ENCODE measurements at places on chromosomes 13 and 19. TPM values are rescaled to one million over a fixed set of nuclear protein-coding genes. Genes with fewer than 3 reads are reported as not detected.

Gene LPAR6
- total RNA-seq: 0.84 TPM

Gene CEACAM3
- total RNA-seq: not detected

Gene CBY2
- not detected for total RNA-seq

Gene RXFP2
- total RNA-seq: not detected

Gene ZNF14
- total RNA-seq: 6.8 TPM

Gene CRB3
- total RNA-seq: 24.6 TPM

Gene CAMSAP3
- total RNA-seq: 30.4 TPM

Gene MUC16
- 0.17 TPM for total RNA-seq

DNA sequence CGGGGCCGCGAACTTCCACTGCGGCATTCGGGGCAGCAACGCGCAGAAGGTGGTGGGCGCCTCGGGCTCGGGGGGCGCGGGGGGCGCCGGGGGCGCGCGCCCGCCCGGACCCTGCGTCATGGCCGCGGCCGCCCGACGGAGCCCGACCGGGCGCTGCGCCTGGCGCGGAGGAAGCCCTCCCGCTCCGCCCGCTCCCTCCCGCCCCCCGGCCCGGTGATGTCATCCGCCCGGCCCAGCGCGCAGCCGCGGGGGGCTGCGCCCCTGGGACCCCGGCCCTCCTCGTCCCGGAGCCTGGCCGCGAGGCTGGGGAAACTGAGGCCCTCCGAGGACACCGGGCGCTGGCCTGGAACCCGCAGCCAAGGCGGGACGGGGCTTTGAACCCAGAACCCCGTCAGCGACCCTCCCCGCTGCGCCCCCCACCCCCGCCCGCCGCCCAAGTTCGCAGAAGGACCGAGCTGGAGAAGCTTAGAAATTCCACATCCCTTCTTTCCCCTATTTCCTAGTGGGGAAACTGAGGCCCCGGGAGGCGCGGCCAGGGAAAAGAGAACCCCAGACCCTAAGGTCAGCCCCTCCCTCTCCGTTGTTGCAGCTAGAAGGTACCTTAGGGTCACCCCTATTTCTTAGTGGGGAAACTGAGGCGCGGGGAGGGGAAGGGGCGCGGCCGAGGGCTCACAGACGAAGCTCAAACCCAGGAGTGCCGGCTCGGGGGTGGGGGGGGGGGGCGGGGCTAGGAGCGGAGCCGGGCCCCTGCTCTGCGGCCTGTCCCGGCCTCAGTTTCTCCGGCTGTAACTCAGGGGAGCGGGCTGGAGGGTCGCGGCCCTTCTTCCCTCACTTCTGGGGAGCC, at the start of gene SHC2:
SHC2 (minus strand) TSS at position 157 of the 844 bp plus-strand sequence; CDS start at position 120, 37 bp downstream.
- H3K4me3 ChIP-seq: peak within 1 kb of the TSS; percentile 87
- no peaks in the 10 kb centered on the region for H3K36me3 ChIP-seq
- H3K27me3 ChIP-seq: peaks cover 27% of the 10 kb centered on the region
- H3K4me1 ChIP-seq: peaks cover 10% of the 10 kb centered on the region
- DNase-seq: no peak
- H3K27ac ChIP-seq: no peak within 1 kb of the TSS

DNA sequence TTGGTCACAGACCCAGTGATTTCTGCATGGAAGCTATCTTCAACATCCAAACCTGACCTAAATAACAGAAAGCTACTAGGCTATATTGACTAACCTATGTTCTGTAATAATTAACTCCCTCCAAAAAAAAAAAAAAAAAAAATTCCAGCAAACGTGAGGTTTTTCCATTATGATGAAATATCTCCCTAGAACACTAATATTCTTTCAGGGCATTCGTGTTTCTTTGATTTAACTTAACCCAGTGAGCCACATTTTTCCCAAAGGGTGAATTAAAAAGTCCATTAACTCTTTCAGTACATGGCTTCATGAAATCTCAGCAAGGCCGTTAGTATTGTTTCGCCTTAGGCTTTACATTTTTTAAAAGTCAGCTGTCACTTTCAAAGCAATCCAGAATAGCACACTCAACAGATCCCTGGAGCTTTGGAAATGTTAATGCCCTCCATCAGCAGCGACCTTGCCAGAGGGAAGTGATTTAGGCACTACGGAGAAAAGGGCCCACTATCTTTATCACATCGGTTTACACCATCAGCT, 175.8 kb downstream of the DCT start:
- H3K36me3 ChIP-seq: no peaks in the 10 kb centered on the region
- no peak for DNase-seq
- H3K27me3 ChIP-seq: no peaks in the 10 kb centered on the region
- peaks cover 2% of the 10 kb centered on the region for H3K4me1 ChIP-seq

DNA sequence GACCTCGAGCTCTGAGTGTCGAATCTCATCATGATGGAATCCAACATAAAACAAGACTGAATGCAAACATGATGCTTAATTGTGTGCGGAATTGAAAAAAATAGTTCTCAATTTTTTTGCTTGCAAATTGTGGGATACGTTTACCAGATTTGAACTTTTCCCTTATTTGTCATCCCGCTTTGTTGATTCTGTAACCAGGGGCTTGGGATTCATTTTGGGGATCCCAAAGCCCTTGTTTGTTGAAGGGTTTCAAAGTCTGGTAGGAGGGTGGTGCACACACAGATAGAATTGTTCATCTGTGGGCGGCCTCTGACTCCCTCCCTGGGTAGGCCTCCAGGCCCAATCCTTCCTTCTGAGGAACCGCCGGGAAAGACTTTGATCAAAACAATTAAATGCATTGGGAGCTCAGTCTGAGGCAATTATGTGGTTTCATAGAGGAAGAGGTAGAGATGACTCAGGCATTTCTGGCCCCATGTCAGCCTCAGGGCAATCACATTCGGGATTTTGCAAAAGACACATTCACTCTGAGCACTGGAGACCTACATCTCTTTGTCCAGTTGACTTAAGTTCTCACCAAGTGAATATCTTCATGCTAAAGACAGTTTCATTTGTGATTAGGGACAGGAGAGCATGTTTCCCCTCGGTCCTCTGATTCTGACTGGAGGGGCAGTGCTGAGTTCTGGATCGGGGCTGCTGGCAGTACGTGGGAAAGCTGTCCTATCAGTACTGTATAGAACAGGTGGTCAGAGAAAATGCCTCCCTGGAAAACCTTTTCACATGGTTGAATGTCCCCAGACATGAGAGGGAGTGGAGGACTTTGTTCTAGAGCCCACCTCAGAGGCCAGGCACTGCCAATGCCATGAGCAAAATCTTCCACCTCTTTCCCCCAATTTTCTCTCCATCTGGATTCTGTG, 27.8 kb upstream of the IGFL4 start:
- no peak for DNase-seq
- H3K4me1 ChIP-seq: no peaks in the 10 kb centered on the region
- H3K4me3 ChIP-seq: no peak overlapping the region
- H3K36me3 ChIP-seq: no peaks in the 10 kb centered on the region
- H3K27ac ChIP-seq: no peak overlapping the region

GRCh38 chr13:75910591-75910990, 274.5 kb downstream of the LMO7 start:
- no peak for DNase-seq
- no peaks in the 10 kb centered on the region for H3K27me3 ChIP-seq
- H3K27ac ChIP-seq: no peak overlapping the region
- no peaks in the 10 kb centered on the region for H3K36me3 ChIP-seq
- H3K4me3 ChIP-seq: no peak overlapping the region

GRCh38 chr19:2055931-2056836, 5.1 kb upstream of the MKNK2 start:
- peaks cover 4% of the 10 kb centered on the region for H3K4me1 ChIP-seq
- no peaks in the 10 kb centered on the region for H3K36me3 ChIP-seq
- H3K27ac ChIP-seq: no peak overlapping the region

DNA sequence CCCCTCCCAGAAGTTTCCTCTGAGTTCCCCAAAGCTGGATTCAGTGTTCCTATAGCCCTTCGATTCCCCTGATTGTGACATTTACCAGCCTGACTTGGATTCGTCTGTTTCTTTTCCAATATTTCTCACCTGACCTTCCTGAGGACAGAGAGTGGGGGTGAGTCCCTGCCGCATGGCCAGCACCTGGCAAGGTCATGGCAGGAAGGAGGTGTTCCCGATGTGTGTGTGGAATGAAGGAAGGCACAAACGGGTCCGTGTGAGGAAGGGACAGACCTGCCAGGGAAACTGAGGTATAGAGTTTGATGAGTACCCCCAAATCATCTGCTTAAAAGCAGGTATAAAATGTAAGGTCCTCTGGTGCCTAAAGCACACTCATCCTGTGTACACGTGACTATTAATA, 3.3 kb downstream of the COL4A1 start:
- no peak overlapping the region for H3K27ac ChIP-seq
- DNase-seq: no peak
- H3K36me3 ChIP-seq: no peaks in the 10 kb centered on the region
- no peak overlapping the region for H3K4me3 ChIP-seq
- peaks cover 17% of the 10 kb centered on the region for H3K4me1 ChIP-seq

DNA sequence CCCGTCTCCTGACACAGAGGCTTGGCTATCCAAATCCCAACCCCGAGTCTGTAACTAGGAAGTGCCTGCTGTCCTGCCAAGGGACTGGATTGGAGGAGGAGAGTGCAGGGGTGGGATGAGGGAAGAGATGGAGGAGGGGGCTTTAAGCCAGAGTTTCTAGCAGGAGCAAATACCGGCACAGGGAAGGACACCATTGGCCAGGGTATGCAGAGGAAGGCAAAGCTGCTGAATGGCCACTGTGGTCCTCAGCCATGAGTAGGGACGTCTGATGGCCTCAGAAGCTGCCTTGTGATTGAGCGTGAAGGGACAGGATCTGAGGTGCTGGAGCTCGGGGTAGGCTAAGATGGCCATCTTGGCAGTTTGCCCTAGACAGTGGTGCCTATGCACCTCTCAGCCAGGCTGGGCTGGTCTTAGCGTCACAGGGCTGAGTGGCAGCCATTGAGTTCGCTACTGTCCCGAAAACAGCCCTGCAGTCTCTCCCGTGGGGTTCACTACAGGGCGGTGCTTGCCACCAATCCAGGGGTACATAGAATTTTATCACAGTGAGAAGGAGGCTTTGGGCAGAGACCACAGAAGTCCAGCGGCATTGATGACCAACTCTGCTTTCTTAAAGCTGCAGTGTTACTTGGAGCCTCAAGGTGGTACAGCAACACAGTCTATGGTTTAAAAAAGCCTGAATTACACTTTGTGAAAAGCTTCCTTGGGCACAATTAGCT, 61.8 kb downstream of the AKAP11 start:
- H3K27me3 ChIP-seq: no peaks in the 10 kb centered on the region
- H3K27ac ChIP-seq: no peak overlapping the region
- DNase-seq: no peak
- H3K4me3 ChIP-seq: no peak overlapping the region
- no peaks in the 10 kb centered on the region for H3K36me3 ChIP-seq
- no peaks in the 10 kb centered on the region for H3K4me1 ChIP-seq

- H3K4me3 ChIP-seq: no peak overlapping the region
- no peak overlapping the region for H3K27ac ChIP-seq
- H3K36me3 ChIP-seq: no peaks in the 10 kb centered on the region
- H3K27me3 ChIP-seq: no peaks in the 10 kb centered on the region
Measured at GRCh38 chr19:46927106-46927505, 66.3 kb downstream of the ARHGAP35 start.

- H3K36me3 ChIP-seq: no peaks in the 10 kb centered on the region
- H3K27ac ChIP-seq: no peak overlapping the region
- no peak overlapping the region for H3K4me3 ChIP-seq
- no peaks in the 10 kb centered on the region for H3K4me1 ChIP-seq
Measured at GRCh38 chr13:41401366-41401765, 56.0 kb upstream of the RGCC start.

GRCh38 chr13:33168321-33168960, 117.1 kb downstream of the STARD13 start:
- no peaks in the 10 kb centered on the region for H3K36me3 ChIP-seq
- no peak overlapping the region for H3K27ac ChIP-seq
- no peak for DNase-seq
- H3K4me3 ChIP-seq: no peak overlapping the region

GRCh38 chr13:32007494-32007893, 24.1 kb upstream of the FRY start:
- H3K4me3 ChIP-seq: no peak overlapping the region
- no peaks in the 10 kb centered on the region for H3K27me3 ChIP-seq
- no peaks in the 10 kb centered on the region for H3K36me3 ChIP-seq

DNA sequence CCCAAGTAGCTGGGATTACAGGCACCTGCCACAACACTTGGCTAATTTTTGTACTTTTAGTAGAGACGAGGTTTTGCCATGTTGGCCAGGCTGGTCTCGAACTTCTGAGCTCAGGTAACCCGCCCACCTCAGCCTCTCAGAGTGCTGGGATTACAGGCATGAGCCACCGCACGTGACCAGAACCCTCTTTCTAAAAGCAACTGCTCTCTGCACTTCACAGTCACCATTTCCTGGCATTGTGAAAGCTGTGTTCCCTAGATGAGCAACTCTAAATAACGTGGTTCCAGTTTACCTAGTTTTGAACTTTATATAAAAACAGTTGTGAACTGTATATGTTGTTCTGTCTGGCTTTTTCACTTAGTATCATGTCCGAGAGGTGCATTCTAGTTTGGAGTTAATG, 152.9 kb downstream of the SIPA1L3 start:
- H3K27ac ChIP-seq: no peak overlapping the region
- H3K27me3 ChIP-seq: no peaks in the 10 kb centered on the region
- H3K4me1 ChIP-seq: peaks cover 27% of the 10 kb centered on the region
- H3K36me3 ChIP-seq: no peaks in the 10 kb centered on the region

GRCh38 chr19:40524133-40524549, 52.5 kb upstream of the SHKBP1 start:
- H3K27ac ChIP-seq: no peak overlapping the region
- no peaks in the 10 kb centered on the region for H3K36me3 ChIP-seq
- H3K27me3 ChIP-seq: peaks cover 21% of the 10 kb centered on the region

- H3K27me3 ChIP-seq: no peaks in the 10 kb centered on the region
- H3K36me3 ChIP-seq: no peaks in the 10 kb centered on the region
- no peak overlapping the region for H3K4me3 ChIP-seq
- no peaks in the 10 kb centered on the region for H3K4me1 ChIP-seq
Measured at GRCh38 chr13:37495046-37495445, 103.5 kb downstream of the POSTN start.

- no peak for DNase-seq
- no peaks in the 10 kb centered on the region for H3K4me1 ChIP-seq
- H3K36me3 ChIP-seq: no peaks in the 10 kb centered on the region
- H3K27ac ChIP-seq: no peak overlapping the region
- no peak overlapping the region for H3K4me3 ChIP-seq
Measured at GRCh38 chr13:74080762-74081161, 53.4 kb downstream of the KLF12 start.

GRCh38 chr13:30907121-30907861, 1.2 kb downstream of the MEDAG start:
- no peaks in the 10 kb centered on the region for H3K4me1 ChIP-seq
- no peak for DNase-seq
- no peaks in the 10 kb centered on the region for H3K36me3 ChIP-seq
- no peak overlapping the region for H3K4me3 ChIP-seq
- no peak overlapping the region for H3K27ac ChIP-seq
- H3K27me3 ChIP-seq: peaks cover 3% of the 10 kb centered on the region

DNA sequence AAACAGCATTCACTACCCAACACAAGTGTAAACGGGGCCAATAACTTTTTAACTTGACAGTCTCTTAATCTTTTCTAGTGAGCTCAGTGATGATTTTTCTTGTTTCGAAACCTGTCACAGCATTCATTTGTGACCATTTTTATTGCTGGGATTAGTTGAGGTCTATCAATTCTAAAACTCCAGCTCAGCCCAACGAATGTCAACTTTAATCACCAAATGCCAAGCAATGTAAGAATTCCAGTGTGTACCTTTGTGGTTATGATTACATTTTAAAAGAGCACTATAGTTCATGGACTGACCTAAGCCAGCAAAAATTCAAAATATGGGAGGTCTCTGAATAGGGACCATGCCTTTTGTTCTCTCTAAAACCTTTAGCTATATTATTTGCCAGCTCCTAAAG, 694.3 kb upstream of the SGCG start:
- DNase-seq: no peak
- no peaks in the 10 kb centered on the region for H3K27me3 ChIP-seq
- no peak overlapping the region for H3K4me3 ChIP-seq
- no peaks in the 10 kb centered on the region for H3K36me3 ChIP-seq

GRCh38 chr13:113650275-113650674, 7.7 kb downstream of the ATP4B start:
- no peak overlapping the region for H3K27ac ChIP-seq
- H3K27me3 ChIP-seq: no peaks in the 10 kb centered on the region
- no peaks in the 10 kb centered on the region for H3K4me1 ChIP-seq
- DNase-seq: no peak

Measured in H1 (cell line).